HepG2 (cell line): ENCODE measurements at places on chromosomes 16 and 17. TPM values are rescaled to one million over a fixed set of nuclear protein-coding genes. Genes with fewer than 3 reads are reported as not detected.

The TEKT1 gene
- total RNA-seq, result not detected in 2 replicates

The WSCD1 gene
- 2.2 and 2.7 TPM in 2 replicates for total RNA-seq

The TEKT5 gene
- not detected in 2 replicates for total RNA-seq

The OTOP2 gene
- total RNA-seq, result not detected in 2 replicates

- H3K4me3 ChIP-seq, result peak overlapping the region; percentile 30; the same call in 1 of the 2 replicates
- H3K27ac ChIP-seq, result peak overlapping the region; percentile 46
- DNase-seq, result no peak
- H3K27me3 ChIP-seq, result no peaks in the 10 kb centered on the region
These were observed 5.6 kb downstream of the TP53I13 start for GRCh38 chr17:29573871-29574731.

GRCh38 chr17:46115699-46116098 lies 77.5 kb downstream of the KANSL1 start:
- H3K27ac ChIP-seq, result no peak overlapping the region
- DNase-seq, result no peak
- H3K27me3 ChIP-seq, result no peaks in the 10 kb centered on the region
- H3K4me3 ChIP-seq, result no peak overlapping the region
- H3K36me3 ChIP-seq, result peaks cover 1% of the 10 kb centered on the region; the same call in 1 of the 2 replicates

DNA sequence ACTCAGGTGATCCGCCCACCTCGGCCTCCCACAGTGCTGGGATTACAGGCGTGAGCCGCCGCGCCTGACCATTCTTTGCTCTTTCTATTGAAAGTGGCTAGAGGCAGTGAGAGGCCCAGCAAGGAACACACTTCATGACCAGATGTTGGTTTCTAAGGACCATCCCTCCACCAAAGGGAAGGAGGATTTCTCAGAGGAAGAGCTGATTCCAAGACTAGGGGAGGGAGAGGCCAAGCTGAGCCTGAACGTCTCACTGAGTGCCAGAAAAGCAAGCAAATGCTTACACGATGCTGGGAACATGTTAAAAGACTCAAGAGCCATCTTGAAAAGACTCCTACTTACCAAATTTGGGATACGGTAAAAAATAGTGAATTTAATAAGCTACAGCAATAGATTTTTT lies 79.2 kb downstream of the MRM3 start:
- no peak for DNase-seq
- peaks cover 8% of the 10 kb centered on the region for H3K4me1 ChIP-seq
- no peaks in the 10 kb centered on the region for H3K36me3 ChIP-seq
- no peak overlapping the region for H3K27ac ChIP-seq

- H3K27ac ChIP-seq, result no peak overlapping the region
- no peaks in the 10 kb centered on the region for H3K4me1 ChIP-seq
- no peak overlapping the region for H3K4me3 ChIP-seq
- H3K36me3 ChIP-seq, result no peaks in the 10 kb centered on the region
- DNase-seq, result no peak
These were observed 90.5 kb downstream of the TNFRSF13B start for GRCh38 chr17:16881239-16881924.

GRCh38 chr17:44967026-44967906 lies 837 bp downstream of the C1QL1 start:
- DNase-seq, result no peak
- peaks cover 35% of the 10 kb centered on the region for H3K27me3 ChIP-seq
- H3K27ac ChIP-seq, result no peak overlapping the region
- no peaks in the 10 kb centered on the region for H3K36me3 ChIP-seq
- peaks cover 27% of the 10 kb centered on the region for H3K4me1 ChIP-seq

- DNase-seq, result no peak
- H3K27ac ChIP-seq, result no peak overlapping the region
- peaks cover 2% of the 10 kb centered on the region; the same call in 1 of the 2 replicates for H3K27me3 ChIP-seq
- H3K4me3 ChIP-seq, result no peak overlapping the region
- H3K4me1 ChIP-seq, result peaks cover 24% of the 10 kb centered on the region
These were observed 81.1 kb upstream of the LHX1 start for GRCh38 chr17:36856222-36856621.

DNA sequence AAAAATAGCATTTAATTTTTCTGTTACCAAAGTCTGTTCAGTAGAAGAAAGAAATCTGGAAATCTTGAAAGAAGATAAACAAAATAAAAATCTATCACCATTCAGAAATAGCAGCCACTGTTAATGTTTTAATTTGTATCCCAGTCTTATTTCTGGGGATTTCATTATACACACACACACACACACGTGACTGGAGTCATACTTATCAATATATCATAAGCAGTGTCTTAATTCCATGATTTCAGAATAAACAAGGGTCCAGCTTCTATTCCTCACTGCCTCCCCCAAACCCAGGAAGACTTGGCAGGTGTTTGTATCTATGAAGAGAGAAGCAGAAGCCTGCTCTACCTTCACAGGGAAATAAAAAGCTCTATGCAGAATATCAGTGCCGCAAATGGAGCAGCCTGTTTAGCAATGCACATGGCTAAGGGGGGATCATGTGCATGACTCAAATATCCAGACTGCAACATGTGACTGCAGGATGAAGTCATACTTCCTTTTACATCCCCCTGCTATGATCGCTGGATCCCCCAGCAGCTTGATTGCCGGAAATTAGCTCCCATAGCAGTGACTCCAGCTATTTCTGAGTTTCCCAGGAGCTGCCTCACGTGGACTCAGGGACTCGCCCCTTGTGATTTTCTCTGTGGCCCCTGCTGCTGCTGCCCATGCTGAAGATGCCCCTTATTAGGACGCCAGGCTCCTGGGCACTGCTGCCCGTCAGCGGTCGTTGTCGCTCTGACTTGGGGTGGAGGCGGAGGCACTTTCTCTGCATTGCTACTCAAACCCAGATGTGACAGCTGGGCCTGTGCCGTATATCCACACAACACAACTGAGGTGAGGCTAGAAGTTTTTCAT lies 341.0 kb downstream of the CPPED1 start:
- no peak overlapping the region for H3K27ac ChIP-seq
- no peaks in the 10 kb centered on the region for H3K36me3 ChIP-seq
- peaks cover 25% of the 10 kb centered on the region for H3K4me1 ChIP-seq
- no peaks in the 10 kb centered on the region for H3K27me3 ChIP-seq
- H3K4me3 ChIP-seq, result no peak overlapping the region
